ENCODE measurements at places on chromosomes 16 and 17. TPM values are rescaled to one million over a fixed set of nuclear protein-coding genes. Genes with fewer than 3 reads are reported as not detected.
A peak's percentile ranks its signal among the peaks of the same experiment; 100 is the strongest.

The ACBD4 gene
- total RNA-seq: 4.7 TPM

The SNF8 gene
- total RNA-seq: 124 TPM

The TPSD1 gene
- total RNA-seq: not detected

The GNGT2 gene
- total RNA-seq: not detected

The TEKT5 gene
- not detected for total RNA-seq

The C1QTNF8 gene
- not detected for total RNA-seq

The SECTM1 gene
- not detected for total RNA-seq

The TSPOAP1 gene
- total RNA-seq: 1.7 TPM

The KRT40 gene
- total RNA-seq: not detected

DNA sequence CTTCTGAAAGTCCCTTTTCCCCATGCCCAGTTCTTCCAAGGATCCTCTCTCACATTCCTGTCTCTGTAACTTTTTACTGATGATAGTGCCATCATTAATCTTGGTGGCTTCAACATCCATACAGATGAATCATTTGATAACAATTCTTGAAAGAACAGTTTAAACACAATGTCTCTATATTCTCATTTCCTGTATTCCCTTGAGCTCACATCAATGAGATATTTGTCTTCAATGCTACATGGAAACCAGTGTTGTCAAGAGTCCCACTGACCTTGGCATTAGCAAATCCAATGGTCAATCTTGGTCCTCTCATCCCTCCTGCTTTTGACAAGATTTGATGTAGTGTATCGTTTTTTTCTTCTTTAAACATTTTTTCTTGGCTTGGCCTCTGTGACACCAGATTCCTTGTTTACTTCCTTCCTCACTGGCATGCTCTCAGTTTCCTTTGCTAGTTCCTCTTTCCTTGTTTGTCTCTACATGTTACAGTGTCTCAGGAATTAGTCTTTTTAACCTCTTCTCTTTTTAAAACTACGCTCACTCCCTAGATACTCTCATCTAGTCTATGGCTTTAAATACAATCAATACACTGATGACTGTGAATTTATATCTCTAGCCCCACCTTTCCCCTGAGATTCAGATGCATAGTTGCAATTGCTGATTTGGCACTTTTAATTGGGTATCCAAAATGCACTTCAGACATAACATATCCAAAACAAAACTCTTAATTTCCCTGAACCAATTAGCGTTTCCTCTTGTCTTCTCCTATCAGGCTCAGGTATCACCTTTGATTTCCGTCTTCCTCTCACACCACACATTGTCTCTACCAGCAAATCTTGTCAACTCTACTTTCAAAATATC, 134.0 kb downstream of the MYO1D start:
- H3K4me3 ChIP-seq: no peak overlapping the region
- H3K27ac ChIP-seq: no peak overlapping the region
- H3K36me3 ChIP-seq: peaks cover 36% of the 10 kb centered on the region
- no peaks in the 10 kb centered on the region for H3K4me1 ChIP-seq

- no peak overlapping the region for H3K4me3 ChIP-seq
- no peaks in the 10 kb centered on the region for H3K27me3 ChIP-seq
- DNase-seq: no peak
- no peaks in the 10 kb centered on the region for H3K36me3 ChIP-seq
- H3K4me1 ChIP-seq: no peaks in the 10 kb centered on the region
These were observed 151.5 kb upstream of the TOM1L1 start for GRCh38 chr17:54749157-54749556.

GRCh38 chr16:34648-34987, 18.8 kb downstream of the POLR3K start:
- no peak for DNase-seq
- H3K36me3 ChIP-seq: peaks cover 32% of the 10 kb centered on the region
- no peak overlapping the region for H3K27ac ChIP-seq
- H3K4me1 ChIP-seq: peaks cover 38% of the 10 kb centered on the region
- no peaks in the 10 kb centered on the region for H3K27me3 ChIP-seq

GRCh38 chr17:7014995-7015958, 2.9 kb downstream of the RNASEK start:
- H3K4me3 ChIP-seq: peak overlapping the region; percentile 81
- peaks cover 7% of the 10 kb centered on the region for H3K36me3 ChIP-seq
- peak; percentile 66 for DNase-seq
- peak overlapping the region; percentile 96 for H3K27ac ChIP-seq
- no peaks in the 10 kb centered on the region for H3K27me3 ChIP-seq
- H3K4me1 ChIP-seq: peaks cover 53% of the 10 kb centered on the region

DNA sequence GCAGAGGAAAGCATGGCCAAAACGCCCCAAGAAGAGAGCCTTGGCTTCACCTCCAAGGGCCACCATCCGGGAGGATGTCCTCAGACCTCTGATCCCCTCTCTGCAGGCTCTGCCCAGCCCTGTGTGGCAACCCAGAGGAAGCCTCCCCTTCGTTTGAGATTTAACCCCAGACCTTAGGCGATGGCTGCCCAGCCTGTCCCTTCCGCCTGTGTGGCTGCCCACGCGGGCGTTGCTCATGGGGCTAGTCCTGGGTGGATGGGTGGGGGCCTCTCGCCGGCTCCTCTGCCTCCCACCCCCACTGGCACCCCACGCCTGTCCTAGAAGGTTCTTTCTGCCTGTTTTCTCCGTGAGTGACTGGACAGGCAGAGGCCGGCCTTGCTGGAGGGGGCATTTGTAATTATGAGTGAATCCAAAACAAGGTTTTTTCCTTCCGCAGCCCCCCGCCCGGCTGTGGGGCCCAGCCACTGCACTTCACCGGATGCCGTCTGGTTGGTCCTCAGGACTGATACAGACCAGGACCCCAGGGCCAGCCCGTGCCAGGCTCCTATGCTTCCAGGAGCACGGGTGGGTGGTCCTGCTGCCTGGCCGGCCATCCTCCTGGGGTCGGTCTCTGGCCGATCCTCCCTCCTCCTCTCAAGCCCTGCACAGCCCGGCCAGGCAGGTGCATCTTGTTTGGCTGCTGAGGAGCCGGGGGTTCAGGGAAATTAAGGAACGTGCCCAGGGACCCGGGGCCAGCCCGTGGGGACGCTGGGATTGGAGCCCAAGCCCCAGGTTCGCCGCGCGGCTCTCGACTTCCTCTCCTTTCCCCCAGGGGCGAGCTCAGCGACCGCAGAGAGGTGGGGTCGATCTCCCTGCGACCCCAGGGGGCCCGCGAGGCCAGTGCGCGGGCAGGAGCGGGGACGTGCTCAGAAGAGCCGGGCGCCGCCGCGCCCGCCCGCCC, at the start of gene TMEM235:
TMEM235 (plus strand) TSS at position 636 of the 940 bp plus-strand sequence. CDS start 393 bp downstream, outside the sequence.
- no peaks in the 10 kb centered on the region for H3K4me1 ChIP-seq
- no peaks in the 10 kb centered on the region for H3K36me3 ChIP-seq
- H3K27me3 ChIP-seq: no peaks in the 10 kb centered on the region
- no peak for DNase-seq
- H3K27ac ChIP-seq: no peak within 1 kb of the TSS

GRCh38 chr17:40363111-40363827, 1.3 kb downstream of the GJD3 start:
- H3K4me3 ChIP-seq: peak overlapping the region; percentile 58
- H3K36me3 ChIP-seq: no peaks in the 10 kb centered on the region
- peak; percentile 71 for DNase-seq
- no peaks in the 10 kb centered on the region for H3K27me3 ChIP-seq
- peaks cover 51% of the 10 kb centered on the region for H3K4me1 ChIP-seq
- peak overlapping the region; percentile 68 for H3K27ac ChIP-seq

DNA sequence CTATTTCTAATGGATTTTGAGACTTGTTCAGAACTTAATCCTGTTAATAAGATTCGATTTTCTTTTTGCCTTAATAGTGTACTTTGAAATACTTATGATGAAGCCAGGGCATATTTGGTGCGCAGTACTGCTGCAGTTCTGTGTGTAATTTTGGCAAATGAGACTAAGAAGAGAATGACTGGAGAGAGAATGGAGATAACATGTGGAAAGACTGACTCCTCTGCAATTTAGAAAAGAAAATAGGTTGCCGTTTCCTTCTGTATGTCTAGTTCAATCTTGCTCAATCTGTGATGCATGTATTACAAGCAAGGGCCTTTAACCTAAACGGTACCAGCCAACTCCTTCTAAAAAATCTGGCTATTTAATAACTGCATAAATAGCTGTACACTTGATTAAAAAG, 285.1 kb upstream of the CDH11 start:
- no peak for DNase-seq
- no peaks in the 10 kb centered on the region for H3K36me3 ChIP-seq

- no peaks in the 10 kb centered on the region for H3K36me3 ChIP-seq
- H3K4me3 ChIP-seq: no peak overlapping the region
- DNase-seq: peak; percentile 36
- no peak overlapping the region for H3K27ac ChIP-seq
- no peaks in the 10 kb centered on the region for H3K4me1 ChIP-seq
- H3K27me3 ChIP-seq: peaks cover 37% of the 10 kb centered on the region
These were observed 98.3 kb downstream of the PITPNC1 start for GRCh38 chr17:67475161-67475937.

DNA sequence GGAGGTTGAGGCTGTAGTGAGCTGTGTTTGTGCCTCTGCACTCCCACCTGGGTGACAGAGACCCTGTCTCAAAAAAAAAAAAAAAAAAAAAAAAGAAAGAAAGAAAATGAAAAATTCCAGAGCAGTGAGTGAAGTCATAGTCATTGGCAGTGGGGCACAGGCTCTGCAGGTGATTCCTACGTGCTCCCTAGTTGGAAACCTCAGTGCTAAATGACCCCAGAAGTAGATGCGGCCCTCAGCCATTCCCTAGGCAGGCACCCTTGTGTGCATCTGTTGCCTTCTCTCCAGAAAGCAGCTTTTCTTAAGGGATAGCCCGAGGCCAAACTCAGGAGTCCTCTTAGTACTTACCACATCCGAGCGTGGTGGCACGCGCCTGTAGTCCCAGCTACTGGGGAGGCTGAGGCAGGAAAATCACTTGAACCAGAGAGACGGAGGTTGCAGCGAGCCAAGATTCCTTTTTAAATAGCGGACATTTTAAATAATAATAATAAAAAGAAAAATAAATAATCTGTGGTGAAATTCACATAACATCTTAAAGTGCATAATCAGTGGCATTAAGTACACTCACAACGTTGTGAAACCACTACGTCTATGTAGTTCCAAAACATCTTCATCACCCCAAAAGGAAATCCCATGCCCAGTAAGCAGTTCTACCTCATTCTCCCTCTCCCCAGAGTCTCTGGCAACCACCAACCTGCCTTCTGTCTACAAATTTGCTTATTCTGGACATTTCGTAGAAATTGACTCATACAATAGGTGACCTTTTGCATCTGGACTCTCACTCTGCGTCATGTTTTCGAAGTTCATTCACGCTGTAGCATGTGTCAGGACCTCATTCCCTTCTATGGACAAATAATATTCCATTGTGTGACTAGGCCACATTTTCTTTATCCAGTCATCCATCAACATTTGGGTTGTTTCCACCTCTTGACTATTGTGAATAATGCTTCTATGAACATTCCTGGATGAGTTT, 12.5 kb upstream of the SPHK1 start:
- peaks cover 4% of the 10 kb centered on the region for H3K4me1 ChIP-seq
- H3K27ac ChIP-seq: no peak overlapping the region
- no peak overlapping the region for H3K4me3 ChIP-seq
- H3K36me3 ChIP-seq: no peaks in the 10 kb centered on the region

DNA sequence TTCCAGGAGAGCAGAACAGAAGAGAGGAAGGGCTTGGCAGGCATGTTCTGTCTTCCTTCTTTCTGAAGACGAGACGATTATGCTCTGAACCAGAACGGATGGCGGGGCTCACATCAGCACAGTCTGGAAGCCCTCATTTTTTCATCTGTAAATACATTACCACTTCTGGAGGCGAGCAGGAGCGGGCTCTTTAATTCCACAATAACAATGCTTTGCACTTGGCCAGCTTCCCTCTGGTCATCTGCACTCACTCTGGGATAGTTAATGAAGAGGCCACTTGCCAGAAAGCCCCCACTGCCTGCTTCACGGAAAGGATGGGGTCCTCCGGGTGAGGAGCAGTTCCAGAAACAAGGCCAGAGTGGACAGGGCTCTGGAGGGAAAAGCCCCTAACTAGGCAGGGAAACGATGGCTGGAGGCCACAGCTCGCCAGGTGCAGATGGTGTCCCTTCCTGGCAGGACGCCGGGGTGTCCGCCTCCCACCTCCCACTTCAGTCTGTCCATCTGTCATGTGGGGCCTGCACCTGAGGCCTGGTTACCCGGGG, 13.1 kb upstream of the BCAR1 start:
- peaks cover 4% of the 10 kb centered on the region for H3K4me1 ChIP-seq
- no peaks in the 10 kb centered on the region for H3K27me3 ChIP-seq
- H3K36me3 ChIP-seq: no peaks in the 10 kb centered on the region
- no peak for DNase-seq
- H3K27ac ChIP-seq: no peak overlapping the region

DNA sequence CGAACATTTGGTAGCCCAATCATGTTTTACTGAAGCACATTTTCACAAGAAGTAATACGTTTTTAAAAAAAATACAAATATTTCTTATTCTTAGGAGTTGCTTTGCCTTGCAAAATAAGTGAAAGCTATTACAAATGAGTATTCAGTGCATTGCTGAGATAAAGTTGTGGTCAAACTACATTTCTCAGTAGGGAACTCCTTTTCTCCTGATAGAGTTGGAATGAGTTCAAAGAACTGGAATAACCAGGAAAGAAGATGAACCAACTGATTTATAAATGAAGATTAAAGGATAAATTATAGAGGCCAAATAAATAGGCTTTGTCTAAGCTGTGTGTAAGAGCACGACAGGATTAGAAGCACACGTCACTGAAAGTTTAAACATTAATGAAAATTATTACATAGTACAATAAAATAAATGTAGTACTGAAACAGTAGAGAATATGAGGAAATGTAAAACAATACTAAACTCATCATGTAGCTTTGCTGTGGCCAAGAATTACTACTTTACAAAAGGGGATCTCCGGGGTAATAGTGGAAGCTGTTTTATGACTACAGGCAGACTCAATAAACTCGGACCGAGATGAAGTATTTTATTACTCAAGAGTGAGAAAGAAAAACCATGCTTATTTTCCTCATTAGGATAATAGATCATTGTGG, 73.6 kb downstream of the KCNJ2 start:
- no peaks in the 10 kb centered on the region for H3K4me1 ChIP-seq
- H3K27me3 ChIP-seq: no peaks in the 10 kb centered on the region
- DNase-seq: no peak
- H3K36me3 ChIP-seq: no peaks in the 10 kb centered on the region

GRCh38 chr16:853306-853705, 52.8 kb upstream of the GNG13 start:
- no peak overlapping the region for H3K4me3 ChIP-seq
- H3K27ac ChIP-seq: no peak overlapping the region
- no peaks in the 10 kb centered on the region for H3K4me1 ChIP-seq
- no peaks in the 10 kb centered on the region for H3K36me3 ChIP-seq

DNA sequence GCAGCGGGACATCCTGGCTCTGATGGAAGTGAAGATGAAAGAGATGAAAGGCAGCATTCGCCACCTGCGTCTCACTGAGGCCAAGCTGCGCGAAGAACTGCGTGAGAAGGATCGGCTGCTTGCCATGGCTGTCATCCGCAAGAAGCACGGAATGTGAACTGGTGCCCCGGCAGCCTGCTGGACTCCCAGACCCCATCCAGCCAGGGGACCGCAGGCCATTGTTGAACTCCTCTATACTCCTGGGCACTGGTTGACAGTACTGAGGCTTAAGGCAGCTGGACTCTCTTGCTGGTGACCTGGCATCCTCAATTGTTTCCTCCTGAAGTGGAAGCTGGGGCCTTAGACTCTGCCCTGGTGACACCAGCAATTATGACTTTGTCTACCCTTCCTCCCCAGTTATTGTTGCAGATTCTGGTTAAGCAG, 1.2 kb downstream of the THAP11 start:
- no peak overlapping the region for H3K27ac ChIP-seq
- H3K4me3 ChIP-seq: peak overlapping the region; percentile 83
- no peaks in the 10 kb centered on the region for H3K27me3 ChIP-seq
- H3K36me3 ChIP-seq: peaks cover 14% of the 10 kb centered on the region
- peaks cover 57% of the 10 kb centered on the region for H3K4me1 ChIP-seq

- H3K36me3 ChIP-seq: no peaks in the 10 kb centered on the region
- H3K27ac ChIP-seq: no peak overlapping the region
- no peaks in the 10 kb centered on the region for H3K4me1 ChIP-seq
- no peak overlapping the region for H3K4me3 ChIP-seq
These were observed 112.8 kb upstream of the CDC42EP4 start for GRCh38 chr17:73424571-73424970.

Data from K562 (cell line).